ENCODE measurements at places on chromosomes 3 and 15.

DNA sequence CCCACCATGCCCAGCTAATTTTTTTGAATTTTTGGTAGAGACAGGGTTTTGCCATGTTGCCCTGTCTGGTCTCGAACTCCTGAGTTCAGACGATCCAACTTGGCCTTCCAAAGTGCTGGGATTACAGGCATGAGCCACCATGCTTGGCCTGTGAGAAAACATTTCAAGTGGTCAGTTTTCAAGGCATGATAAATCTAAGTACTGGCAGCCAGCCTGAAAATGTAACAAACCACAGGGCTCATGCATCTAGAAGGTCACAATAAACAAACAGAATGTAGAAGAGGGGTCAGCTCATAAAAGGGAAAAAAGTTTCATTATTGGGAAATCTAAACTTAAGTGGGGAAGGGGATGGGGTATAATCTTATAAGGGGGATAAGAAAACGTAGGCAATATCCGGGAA is 39.9 kb downstream of the PPCDC start:
- DNase-seq: peak; percentile 82

DNA sequence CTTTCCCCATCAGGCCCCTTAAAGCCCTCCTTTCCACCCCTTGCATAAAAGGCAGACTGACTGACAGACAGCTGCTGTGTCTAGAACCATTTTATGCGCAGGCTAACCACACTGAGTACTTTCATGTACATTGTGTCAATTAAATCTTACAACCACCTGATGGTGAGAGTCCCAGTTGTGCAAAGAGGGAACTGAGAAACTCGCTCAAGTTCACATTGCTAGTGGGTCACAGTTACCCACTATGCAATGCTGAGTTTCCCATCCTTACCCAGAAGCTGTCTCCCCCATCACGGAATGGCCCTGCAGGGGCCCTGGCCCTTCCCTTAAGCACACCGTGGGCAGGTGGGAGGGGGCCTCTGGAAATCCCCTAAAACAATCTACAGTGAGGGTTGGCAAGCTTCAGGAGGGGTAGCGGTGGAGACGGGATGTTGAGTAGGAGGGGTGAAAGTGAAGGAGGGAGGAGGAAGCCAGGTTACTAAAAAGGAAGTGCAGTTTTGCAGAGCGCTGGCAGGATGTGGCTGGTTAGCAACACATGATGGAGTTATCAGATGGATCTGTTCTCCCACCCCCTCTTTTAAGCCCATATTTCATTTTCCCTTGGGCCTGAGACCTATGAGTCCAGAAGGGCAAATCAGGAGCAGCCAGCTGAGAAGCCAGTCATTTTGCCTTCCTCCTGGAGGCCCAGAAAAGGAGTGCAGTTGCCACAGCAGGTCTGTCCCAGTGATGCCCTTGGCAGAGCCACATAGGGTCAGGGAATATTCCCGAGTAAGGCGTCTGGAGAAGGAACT is 30.0 kb downstream of the STARD5 start:
- DNase-seq: no peak

DNA sequence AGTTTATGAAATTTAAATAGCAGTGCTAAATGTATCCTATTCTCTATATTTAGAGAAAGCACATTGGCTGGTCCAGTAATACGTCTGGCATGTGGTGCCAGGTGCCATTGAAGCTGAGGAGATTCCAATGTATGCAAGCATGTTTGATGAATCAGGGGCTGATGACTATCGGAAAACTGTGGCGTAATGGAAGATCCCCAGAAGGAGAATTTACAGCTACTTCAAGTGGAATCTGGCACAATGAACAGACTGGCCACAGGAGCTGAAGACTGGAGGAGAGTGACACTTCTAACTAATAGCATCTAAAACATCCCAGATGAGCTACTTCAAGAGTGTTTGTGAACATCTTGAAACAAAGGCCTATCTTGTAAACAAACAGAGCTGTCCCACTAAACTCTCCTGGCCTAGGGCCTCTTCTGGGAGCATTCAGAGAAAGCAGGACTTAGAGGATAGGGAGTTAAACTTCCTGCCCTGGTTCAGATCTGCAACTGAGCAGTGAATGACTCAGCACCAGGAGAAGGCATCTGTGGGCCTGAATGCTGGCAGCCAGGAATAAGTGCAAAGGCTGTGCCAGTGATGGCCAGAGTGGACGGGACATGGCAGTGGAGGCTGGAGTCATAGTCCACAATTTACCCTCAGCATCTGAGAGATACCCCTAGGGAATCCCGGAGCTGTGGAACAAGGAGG is 15.2 kb upstream of the ACTC1 start:
- DNase-seq: peak; percentile 98

- DNase-seq: peak; percentile 97
These were observed 22.3 kb downstream of the IFT80 start for GRCh38 chr3:160376681-160377080.

DNA sequence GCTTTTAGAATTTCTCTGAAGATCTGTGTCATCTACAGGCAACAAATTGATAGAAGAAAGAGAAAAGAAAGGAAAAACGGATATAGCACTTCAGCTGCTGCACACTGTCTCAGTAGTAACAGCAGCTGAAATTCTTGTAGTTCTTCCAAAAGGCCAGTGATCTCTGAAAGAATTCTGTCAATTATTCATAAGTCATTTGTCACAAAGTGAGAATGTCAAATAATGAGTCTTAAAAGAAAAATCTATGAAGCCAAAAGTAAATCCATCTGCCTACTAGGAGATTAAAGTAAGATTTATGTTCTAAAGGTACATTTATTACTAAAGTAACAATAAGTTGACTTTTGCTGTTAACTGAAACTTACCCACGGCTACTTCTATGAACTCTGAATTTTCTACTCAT is 24.6 kb downstream of the IFT80 start:
- DNase-seq: no peak

- DNase-seq: no peak
These were observed 618.5 kb upstream of the BCHE start for GRCh38 chr3:166455744-166456143.

GRCh38 chr15:40323953-40324937 is 753 bp downstream of the INAFM2 start:
- DNase-seq: no peak

- no peak for DNase-seq
These were observed 580.4 kb downstream of the ROBO1 start for GRCh38 chr3:79187426-79187825.

GRCh38 chr3:4302747-4303146 is 422 bp upstream of the SETMAR start:
- DNase-seq: no peak

GRCh38 chr15:33915571-33916407 is 52.5 kb upstream of the CHRM5 start:
- peak; percentile 28 for DNase-seq

- DNase-seq: no peak
These were observed 255.8 kb downstream of the FAM43A start for GRCh38 chr3:194941360-194941955.

- peak; percentile 80 for DNase-seq
These were observed 110.2 kb downstream of the NR1I2 start for GRCh38 chr3:119891944-119892721.

DNA sequence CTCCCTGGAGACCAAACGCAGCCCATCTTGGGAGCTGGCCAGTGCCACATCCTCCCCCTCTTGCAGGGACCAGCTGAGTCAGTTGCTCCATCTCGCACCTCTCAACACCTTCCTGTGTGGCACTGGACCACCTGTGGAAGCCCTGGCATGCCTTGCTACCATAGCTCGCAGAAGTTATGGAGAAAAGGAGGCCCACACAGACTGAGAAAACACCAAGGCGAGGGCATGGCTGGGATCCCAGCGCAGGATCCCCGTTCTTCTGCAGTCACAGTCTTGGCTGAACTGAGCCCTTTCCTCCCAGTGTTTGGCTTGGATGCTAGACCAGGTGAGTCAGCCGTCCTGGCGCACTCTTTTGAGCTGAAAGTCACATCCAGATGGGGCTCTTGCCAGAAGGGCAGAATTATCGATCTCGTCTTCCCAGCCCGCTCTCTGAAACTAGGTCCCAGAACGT is 46.9 kb downstream of the CHRD start:
- DNase-seq: peak; percentile 56

DNA sequence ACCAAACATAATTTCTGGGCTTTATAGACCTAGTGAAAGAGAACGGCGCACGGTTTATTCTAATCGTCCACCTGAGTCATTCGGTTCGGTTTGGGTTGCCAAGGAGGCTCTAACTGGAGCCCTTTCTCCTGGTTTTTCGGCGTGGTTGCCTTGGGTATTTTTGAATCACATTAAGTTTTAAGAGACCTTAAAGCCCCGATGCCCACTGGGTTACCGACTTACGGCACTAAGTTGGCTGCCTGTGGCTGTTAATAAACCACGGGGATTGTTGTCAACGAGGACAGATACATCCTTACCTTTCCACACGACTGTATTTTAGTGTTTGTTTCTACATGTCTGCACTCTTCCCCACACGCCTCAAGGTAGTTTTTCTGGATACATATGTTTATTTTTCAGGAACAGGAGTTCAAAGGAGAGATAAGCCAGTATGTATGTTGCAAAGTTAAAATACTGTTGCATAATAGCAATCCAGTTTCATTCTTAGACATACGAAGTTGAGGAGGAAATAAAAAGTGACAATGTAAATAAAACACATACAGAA is 1.2 kb upstream of the ANP32A start:
- peak; percentile 11 for DNase-seq

DNA sequence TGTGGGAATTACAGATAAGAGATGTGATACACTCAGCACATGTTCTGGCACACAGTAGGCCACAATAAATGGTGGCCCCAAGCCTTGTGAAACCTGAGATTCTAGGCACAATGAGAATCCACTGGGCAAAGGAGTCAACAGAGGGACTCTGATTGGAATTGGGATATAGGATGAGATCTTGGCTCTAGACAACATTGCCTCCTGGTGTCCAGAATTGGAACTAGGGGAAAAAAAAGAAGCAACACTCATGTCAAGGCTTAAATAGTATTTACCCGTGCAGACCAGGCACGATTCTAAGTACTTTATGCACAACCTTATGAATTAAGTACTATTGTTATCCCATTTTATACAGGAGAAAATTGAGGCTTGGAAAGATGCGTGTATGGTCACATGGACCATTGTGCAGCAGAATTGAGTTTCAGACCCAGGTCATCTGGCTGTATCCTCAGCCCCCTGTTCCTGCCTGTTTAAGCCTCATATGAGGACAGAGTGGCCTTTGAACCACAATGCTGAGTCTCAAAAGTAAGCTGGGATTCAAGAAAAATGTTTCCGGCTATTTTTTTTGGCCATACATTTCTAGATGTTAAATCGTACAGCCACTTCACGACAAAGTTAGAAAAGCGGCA is 124.8 kb downstream of the SV2B start:
- peak; percentile 54 for DNase-seq

DNA sequence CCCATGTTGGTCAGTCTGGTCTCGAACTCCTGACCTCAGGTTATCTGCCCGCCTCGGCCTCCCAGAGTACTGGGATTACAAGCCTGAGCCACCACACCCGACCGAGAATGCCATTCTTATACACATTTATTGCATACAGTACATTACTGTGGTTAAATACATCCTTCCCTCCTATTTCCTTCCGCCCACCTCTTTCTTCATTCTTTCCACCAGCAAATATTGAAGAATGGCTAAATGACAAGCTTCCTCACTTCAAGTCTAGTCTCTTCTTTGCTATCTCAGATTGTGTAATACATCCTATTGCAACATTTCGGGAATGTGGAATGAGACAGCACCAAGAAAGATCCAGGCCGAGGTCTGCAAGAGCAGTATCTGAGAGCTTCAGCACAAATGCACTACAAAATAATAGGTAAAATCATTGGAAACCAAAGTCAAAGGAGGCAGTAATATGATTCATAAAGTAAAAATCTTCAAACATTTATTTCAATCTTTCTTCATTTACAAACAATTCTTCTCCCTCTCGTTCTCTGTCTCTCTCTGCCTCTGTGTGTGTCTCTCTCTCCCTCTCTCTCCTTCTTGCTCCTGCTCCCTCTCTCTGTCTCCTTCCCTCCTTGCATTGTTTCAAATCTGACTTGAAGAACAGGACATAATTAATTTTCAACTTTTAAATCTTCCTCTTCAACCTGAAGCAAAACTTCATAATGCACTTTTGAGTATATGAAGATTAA is 94.7 kb upstream of the TGFBR2 start:
- DNase-seq: peak; percentile 98

DNA sequence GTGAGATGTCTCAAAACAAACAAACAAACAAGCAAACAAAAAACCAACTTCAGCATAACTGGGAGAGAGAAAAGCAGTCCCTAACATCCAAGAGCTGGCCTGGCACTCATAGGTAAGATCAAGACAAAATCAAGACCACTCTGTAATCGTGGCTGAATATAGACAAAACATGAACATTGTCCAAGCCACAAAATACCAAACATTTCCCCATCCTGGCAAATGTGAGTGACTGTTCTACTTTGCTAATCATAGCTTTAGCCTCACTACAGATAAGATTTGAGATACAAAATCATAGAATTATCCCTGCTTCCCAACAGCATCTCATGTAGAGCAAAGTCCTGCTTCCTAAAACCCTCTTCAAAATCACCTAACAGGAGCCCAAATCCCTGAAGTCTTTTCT is 116.7 kb upstream of the PRTG start:
- no peak for DNase-seq

GRCh38 chr15:83843471-83843871 is 189.5 kb downstream of the ADAMTSL3 start:
- DNase-seq: peak; percentile 96

GRCh38 chr3:101603184-101603583 is 29.2 kb downstream of the PCNP start:
- no peak for DNase-seq

DNA sequence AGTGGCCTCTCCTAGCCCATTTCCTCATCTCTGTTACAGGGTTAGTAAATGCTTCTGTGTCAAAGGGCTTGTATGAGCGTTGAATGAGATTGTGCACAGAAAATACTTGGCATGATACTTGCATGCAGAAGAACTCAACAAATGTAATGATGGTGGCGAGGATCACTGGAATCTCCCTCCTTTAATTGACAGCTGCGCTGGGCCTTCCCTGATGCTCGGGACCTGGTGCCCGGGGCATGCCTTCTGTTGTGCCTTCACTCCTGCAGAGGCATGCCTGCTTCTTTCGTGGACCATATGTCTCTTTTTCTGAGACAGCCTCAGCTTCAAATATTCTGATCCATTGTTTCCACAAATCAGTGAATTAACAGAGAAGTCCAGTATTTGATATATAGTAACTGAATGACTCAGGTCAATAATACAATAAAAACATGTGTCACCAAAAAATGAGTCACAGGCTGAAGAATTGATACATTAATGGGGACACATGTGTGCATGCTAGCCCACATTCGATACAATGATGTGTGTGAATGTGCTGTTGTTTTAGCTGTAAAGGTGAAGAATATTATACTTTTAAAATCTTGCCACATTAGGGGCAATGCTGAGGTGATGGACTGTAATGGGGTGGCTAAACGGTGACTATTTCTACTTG is 243.3 kb upstream of the TBL1XR1 start:
- DNase-seq: peak; percentile 61

- peak; percentile 60 for DNase-seq
These were observed at the start of gene STXBP5L for GRCh38 chr3:120908030-120908794. TSS of gene STXBP5L (plus strand) at chr3:120908205. CDS start at chr3:120909579, 1,374 bp downstream.

DNA sequence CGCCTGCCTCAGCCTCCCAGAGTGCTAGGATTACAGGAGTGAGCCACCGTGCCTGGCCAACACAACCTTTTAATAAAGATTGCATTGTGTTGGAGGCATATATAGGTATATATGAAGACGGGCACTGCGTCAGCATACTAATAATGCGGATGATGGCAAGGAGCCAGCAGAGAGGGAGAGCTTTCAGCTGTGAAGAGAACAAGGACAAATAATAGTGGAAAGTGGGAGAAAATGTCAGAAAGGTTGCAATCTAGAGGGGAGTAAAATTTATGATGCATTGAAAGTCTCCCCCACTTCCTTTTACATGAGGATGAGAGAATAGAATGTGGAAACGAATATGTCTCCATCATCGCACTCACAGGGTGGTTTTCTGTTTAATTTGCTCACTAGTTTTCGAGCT is 170.5 kb upstream of the TBL1XR1 start:
- DNase-seq: no peak

- DNase-seq: peak; percentile 27
These were observed 68.1 kb downstream of the CRYGS start for GRCh38 chr3:186476044-186476468.

All from fibroblast of mammary gland (primary cell).